Eye (tissue), 1 donor: ENCODE measurements at places on chromosomes 2 and 18.

DNA sequence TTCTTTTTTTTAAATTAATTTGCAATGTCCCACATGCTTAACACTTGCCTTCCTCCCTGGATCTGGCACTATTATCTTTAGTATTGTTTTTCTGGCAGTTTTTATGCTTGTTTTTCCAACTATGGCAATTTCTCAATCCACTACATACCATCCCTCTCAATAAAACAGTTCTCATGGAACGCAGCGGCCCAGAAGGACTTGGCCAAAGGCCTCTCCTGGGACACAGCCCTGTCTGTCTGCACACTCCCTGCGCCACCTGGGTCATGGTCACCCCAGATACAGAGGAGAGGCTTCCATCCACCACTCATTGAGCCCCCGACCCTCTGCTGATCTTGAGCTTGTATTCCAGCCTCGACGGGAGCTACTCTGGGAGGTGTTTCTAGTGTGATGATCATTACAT is 91.2 kb downstream of the TWIST2 start:
- no peak for DNase-seq

GRCh38 chr2:53549497-53549896 is 218.1 kb upstream of the CHAC2 start:
- no peak for DNase-seq

DNA sequence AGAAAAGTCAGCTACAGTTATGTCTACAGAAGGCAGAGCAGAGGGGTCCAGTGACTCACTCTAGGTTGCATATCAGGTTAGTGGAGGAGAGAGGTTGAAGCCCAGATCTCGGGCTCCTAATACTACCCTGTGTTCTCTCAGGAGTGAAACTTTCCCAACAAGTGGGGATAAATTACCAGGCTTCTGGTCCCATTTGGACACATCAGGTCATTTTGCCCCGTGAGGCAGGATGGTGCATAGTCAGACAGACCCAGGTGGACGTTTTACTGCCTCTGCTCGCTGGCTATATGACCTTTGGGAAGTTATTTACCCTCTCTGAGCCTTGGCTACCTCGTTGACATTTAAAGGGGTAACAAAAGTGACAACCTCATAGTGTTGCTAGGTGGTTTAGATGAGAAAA is 128.0 kb upstream of the REV1 start:
- no peak for DNase-seq

DNA sequence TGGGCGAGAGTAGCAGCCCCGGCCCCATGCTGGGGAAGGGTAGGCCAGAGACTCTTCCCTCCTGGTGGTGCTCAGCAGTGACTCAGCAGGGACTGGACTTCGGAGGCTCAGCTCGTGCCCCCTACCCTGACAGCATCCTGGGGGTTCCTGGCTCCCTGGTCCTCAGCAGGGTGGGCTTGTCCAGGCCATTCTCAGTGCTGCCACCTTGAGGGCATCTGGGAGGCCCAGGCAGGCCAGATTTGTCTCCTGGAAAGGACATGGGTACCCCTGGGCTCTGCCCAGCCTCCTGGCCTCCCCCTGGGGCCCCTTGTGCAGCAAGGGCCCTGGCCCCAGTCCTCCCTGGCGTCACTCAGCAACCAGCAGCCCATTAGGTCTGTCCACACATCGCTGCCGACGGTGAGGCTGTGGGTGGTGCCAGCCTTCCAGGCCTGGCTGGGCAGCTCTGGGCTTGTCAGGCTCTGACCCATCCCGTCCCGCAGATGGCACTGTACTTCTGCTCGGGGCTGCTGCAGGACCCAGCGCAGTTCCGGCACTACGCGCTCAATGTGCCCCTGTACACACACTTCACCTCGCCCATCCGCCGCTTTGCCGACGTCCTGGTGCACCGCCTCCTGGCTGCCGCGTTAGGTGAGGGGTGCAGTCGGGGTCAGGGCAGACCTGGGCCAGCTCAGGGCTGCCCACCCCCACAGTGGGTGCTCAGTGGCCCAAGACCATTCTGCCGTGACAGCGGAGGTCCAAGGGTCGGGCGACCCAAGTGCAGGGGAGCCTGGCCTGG is 45.0 kb upstream of the ALPP start:
- DNase-seq = peak; percentile 48

DNA sequence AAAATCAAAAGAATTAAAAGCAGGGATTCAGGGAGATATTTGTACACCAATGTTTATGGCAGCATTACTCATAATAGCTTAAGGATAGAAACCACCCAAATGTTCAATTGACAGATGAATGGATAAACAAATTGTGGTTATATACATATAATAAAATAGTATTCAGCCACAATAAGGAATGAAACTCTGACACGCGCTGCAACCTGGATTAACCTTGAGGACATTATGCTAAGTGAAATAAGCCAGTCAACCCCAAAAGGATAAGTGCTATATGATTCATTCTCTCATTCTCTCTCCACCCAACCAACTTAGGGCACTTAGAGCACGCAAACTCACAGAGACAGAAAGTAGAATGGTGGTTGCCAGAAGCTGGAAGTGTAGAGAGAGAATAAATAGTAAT is 216.8 kb upstream of the SLC14A2 start:
- no peak for DNase-seq

GRCh38 chr2:231904161-231904611 is 22.0 kb downstream of the NPPC start:
- no peak for DNase-seq

DNA sequence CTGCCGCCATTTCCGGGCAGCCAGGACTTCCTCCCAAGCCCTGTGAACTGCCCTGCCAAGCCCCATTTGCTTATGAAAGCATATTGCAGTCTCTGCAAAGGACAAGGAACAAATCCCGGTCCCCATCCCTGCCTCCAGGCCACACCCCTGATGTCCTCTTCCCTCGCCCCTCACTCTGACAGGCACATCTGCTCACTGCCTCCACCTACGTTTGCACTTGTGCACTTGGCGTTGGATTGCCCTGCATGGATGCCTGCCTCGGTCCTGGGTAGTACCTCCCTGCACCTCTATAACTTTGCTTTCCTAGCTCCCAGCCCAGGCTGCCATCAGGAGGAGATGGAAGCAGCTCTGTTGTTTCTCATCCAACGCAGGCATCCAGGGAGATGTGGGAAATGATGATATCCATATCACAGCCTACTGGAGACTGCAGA is 19.6 kb upstream of the RPL31 start:
- DNase-seq = no peak

GRCh38 chr18:76727589-76727988 is 94.8 kb upstream of the ZNF236 start:
- DNase-seq = no peak

- no peak for DNase-seq
These were observed 234.4 kb downstream of the NDUFA10 start for GRCh38 chr2:239790721-239791120.

GRCh38 chr18:21439431-21439846 is 161.1 kb downstream of the ESCO1 start:
- DNase-seq = no peak

- DNase-seq = no peak
These were observed 737.8 kb upstream of the HS6ST1 start for GRCh38 chr2:129056309-129056958.

DNA sequence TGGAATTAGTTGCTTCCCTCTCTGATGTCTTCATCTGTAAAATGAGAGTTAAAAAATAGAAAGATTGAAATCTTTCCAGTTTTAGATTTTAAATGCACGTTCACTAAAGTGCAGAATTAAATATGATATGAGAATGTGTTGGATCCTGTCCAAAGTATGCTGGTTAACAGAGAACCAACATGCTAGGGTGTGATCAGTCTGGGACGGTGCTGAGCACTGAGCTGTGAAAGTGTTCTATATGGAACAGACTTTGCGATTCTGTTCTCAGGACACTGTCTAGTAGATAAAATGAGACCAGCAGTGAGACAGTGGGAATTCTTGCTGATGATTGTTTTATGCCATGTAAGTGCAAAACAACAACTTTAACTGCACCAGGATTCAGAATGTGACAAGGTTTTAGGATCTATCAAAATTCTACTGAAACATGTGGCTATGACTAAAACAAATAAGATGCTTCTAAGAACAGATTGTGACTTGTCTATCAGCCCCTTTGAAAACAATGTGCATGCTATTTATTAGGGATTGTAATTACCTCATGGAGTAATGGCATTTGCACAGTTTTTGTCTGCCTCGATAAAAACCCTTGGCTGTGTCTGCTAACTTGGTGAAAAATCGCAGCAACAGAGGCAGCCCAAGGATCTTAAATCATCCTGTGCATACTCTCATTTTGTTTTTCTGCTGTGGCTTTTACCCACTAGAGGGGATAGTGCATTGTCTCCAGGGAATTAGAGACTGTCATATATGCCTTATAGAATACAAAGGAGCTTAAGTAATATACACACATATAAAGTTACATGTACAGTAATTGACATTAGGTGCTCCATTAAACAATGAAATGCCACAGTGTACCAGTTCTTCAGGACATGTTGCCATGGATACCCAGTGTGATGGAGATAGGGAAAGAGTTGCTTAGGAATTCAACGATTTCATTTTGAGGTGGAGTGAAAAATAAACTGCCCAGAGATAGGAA is 55.1 kb downstream of the MAP3K20 start:
- DNase-seq = peak; percentile 55

GRCh38 chr2:101030866-101031554 is 28.9 kb downstream of the RPL31 start:
- no peak for DNase-seq

GRCh38 chr18:25222648-25223047 is 129.3 kb downstream of the ZNF521 start:
- DNase-seq = no peak

DNA sequence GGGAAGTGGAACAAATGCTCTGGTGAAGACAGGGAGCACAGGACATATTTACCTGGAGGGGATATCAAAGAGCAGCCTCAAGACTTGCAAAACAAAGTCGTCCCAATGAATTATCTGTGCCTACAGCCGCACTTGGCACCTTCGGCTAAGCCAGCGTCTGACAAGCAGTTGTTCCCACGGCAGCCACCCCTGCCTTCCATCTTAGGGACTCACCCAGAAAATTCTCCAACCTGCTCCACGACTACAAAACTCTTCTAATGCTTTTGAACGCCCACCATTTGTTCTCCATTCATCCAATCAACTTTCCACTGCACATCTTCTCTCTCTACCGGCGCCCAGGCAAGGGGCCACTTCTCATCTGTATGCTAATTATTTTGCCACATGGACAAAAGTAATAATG is 7.0 kb downstream of the MYT1L start:
- DNase-seq = peak; percentile 17

GRCh38 chr2:122565364-122565763 is 809.9 kb downstream of the TSN start:
- DNase-seq = no peak

GRCh38 chr2:240850756-240851077 is 17.9 kb upstream of the AGXT start:
- no peak for DNase-seq

DNA sequence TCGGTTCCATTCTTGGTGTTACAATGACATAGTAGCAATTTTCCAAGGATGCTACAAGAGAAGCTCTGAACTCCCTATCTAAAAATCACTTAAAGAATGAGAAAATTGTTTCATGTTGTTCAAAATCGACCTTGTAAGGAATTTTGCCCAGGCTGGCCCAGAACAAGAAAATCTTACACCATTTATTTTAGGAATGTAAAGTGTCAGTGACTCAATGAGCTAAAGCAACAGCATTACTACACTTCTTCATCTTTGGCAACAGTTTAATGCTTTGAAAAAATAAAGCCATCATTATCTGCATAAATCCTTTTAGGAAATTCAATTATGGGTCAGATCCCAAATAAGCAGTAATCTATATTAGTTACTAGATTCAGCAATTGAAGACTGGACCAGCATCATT is 38.6 kb downstream of the SLC25A12 start:
- no peak for DNase-seq

DNA sequence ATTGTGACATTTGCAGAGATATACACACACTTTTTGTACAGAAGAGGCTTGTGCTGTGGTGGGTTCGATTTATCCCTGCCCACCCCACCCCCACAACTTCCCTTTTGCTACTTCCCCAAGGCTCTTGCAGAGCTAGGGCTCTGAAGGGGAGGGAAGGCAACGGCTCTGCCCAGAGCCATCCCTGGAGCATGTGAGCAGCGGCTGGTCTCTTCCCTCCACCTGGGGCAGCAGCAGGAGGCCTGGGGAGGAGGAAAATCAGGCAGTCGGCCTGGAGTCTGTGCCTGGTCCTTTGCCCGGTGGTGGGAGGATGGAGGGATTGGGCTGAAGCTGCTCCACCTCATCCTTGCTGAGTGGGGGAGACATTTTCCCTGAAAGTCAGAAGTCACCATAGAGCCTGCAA is 40.0 kb downstream of the STEAP3 start:
- no peak for DNase-seq

DNA sequence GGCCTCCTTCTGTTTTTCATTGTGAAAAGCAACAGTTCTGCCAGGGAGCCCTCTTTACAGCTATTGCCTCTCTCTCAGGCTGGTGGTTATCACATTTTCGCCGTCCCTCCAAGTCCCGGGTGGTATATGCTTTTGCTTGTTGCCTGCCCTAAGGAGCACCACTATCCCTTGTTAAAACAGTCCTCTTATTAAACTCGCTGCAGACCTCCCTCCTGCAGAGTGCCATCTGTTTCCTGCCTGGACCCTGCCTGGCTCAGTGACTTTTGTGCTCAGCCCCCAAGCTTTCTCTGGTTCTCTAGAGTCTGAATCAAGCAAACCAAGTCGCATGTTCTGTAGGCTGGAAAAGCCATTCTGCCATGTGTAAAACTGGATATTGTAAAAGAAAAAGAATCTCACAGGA is 72.1 kb upstream of the FHL2 start:
- peak; percentile 34 for DNase-seq

GRCh38 chr2:710867-711665 is 33.9 kb upstream of the TMEM18 start:
- peak; percentile 38 for DNase-seq
